Neural crest cell (in vitro differentiated cells): ENCODE measurements at places on chromosomes 16 and 17.
A peak's percentile ranks its signal among the peaks of the same experiment; 100 is the strongest.

DNA sequence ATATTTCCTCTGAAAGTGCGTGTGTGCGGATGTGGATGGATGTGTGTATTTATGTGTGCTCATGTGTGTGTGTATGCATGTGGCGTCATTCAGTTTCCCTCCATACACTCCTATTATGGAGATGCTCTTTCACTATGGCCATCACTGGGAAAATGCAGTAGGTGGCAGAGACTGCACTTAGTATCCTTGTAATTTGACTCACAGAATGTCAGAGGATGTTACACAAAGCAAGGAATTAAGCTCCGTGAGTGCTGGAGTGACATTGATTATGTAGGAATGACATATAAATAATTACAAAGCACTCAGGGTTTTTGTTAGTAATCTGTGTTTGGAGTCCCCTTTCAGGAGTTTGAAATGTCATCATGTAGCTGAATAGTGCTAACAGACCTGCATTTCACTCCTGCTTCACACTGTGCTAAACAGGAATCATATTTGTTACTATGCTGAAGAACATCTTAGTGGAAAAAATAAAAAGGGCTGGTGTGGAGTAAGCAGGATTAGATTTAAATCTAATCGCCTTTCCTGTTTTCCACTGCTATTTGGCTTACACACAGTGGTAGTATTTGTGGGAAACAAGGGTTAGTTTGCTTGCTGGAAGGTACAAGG is 59.6 kb downstream of the HS3ST4 start:
- peaks cover 10% of the 10 kb centered on the region for H3K4me1 ChIP-seq
- H3K27me3 ChIP-seq: peaks cover 8% of the 10 kb centered on the region
- H3K36me3 ChIP-seq: no peaks in the 10 kb centered on the region

DNA sequence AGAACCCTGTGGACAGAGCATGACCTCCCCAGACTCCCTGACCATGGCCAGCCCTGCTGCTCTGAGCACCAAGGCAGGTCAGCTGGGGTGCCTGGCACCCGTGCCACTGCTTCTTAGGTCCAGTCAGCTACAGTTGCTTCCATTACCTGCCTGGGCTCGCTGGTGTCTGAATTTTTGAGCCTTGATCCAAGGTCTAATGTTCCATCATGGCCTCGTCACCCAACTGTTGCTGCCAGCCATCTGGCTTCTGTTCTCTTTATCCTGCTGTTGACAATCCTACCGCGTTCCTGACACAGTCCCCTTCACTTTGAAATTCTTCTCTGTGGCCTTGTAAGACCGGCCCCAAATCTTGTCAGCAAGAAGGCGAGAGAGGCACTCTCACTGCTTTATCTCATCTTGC is 16.7 kb downstream of the GLYR1 start:
- H3K27ac ChIP-seq: no peak overlapping the region
- H3K4me3 ChIP-seq: no peak overlapping the region
- DNase-seq: no peak
- peaks cover 8% of the 10 kb centered on the region for H3K36me3 ChIP-seq
- H3K27me3 ChIP-seq: no peaks in the 10 kb centered on the region

DNA sequence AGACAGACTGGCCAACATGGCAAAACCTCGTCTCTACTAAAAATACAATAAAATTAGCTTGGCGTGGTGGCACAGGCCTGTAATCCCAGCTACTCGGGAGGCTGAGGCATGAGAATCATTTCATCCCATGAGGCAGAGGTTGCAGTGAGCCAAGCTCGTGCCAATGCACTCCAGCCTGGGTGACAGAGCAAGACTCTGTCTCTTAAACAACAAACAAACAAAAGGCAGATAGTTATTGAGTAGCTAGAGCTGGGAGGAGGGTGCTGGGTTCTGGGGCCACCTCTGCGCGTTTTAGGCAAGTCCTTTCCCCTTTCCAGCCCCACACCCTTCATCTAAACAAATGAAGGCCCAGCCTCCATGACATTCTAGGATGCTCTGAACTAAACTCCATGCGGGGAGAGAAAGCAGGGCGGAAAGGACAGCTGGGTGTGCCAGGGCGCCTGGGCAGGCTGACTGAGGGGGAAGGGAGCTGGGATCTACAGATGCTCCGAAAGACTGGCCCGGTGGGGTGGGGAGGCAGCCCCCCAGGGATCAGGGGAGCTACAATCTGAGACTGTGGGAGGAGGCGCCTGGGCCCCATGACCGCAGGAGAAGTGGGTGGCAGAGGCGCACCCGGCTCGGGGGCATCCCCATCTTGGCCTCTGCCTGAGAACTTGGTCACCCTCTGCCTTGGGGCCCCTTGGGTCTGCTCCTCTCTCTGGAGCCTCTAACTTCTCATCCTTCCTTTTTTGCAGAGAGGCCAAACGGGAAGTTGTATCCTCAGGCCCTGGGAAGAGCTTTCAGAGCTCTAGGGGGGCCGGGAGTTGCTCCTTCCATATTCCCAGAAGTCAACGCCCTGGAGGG is 910 bp downstream of the ITGAL start:
- no peak overlapping the region for H3K4me3 ChIP-seq
- no peaks in the 10 kb centered on the region for H3K4me1 ChIP-seq
- H3K27ac ChIP-seq: no peak overlapping the region

DNA sequence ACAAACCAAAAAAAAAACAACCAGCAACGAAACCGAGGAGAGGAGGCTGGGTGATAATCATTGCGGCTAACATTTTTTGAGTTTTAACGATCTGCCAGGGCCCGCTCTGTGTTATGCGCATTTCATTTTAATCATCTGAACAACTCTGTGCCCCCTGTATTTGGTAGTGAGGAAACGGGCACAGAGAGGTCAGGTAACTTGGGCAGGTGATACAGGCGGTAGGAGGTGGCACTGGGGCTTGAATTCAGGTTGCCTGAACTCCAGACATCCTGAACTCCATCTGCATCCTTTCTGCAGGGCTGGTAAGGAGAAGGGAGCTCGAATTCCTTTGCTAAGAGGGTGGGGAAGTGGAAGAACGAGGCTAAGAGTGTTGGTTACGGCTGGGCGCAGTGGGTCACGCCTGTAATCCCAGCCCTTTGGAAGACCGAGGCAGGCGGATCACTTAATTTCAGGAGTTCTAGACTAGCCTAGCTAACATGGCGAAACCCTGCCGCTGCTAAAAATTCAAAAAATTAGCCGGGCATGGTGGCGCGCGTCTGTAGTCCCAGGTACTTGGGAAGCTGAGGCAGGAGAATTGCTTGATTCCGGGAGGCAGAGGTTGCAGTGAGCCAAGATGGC is 1.1 kb downstream of the CLUAP1 start:
- H3K4me1 ChIP-seq: peaks cover 24% of the 10 kb centered on the region
- no peak for DNase-seq
- H3K4me3 ChIP-seq: peak overlapping the region; percentile 99

- H3K4me3 ChIP-seq: no peak overlapping the region
- no peak for DNase-seq
- H3K4me1 ChIP-seq: peaks cover 23% of the 10 kb centered on the region
- H3K27ac ChIP-seq: no peak overlapping the region
These were observed 4.2 kb downstream of the RPS6KB1 start for GRCh38 chr17:59897090-59897489.

DNA sequence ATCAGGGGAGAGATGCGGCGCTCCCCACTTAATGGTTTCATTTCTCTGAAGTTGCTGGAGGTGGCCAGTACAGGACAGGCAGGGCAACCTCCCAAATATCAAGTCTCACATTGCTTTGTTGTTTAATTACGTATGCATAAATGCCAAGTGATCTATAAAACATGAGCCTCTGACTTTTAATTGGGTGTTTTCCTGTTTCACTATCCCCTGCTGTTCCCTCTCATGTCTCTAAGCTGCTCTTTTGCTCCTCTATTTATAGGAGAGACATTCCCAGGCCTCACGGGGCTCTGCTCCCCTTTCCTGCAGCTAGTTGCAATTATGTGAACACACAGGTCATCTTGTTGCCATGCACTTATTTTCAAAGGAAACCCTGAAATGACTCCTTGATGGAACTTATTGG is 1173.5 kb upstream of the GOT2 start:
- no peak overlapping the region for H3K4me3 ChIP-seq
- no peak overlapping the region for H3K27ac ChIP-seq
- H3K36me3 ChIP-seq: no peaks in the 10 kb centered on the region
- H3K27me3 ChIP-seq: no peaks in the 10 kb centered on the region

DNA sequence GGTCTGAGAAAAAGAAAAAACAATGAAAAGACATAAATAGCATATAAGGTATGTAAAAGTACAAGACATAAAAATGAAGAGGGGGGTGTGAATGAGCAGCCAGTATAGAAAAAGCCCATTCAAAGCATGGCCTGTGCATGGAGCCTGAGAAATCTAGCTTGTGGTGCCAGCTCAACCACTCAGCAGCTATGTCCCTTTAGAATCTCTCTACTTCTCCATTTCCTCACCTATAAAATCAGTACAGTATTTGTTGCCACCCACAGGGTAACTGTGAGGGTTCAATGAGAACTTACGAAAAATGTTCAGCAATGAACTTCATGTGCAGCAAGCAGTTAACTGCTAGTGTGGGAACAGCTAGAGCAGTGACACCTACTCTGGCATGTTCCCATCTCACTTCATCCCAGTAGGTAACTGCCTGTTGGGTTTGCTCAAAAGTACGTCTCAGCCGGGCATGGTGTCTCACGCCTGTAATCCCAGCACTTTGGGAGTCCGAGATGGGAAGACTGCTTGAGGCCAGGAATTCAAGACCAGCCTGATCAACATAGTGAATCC is 15.3 kb downstream of the CYTH1 start:
- H3K4me1 ChIP-seq: peaks cover 7% of the 10 kb centered on the region
- H3K27ac ChIP-seq: no peak overlapping the region
- no peaks in the 10 kb centered on the region for H3K27me3 ChIP-seq
- DNase-seq: no peak

GRCh38 chr16:52165961-52166360 is 381.0 kb downstream of the TOX3 start:
- H3K27me3 ChIP-seq: no peaks in the 10 kb centered on the region
- H3K27ac ChIP-seq: no peak overlapping the region
- H3K36me3 ChIP-seq: no peaks in the 10 kb centered on the region
- DNase-seq: no peak

DNA sequence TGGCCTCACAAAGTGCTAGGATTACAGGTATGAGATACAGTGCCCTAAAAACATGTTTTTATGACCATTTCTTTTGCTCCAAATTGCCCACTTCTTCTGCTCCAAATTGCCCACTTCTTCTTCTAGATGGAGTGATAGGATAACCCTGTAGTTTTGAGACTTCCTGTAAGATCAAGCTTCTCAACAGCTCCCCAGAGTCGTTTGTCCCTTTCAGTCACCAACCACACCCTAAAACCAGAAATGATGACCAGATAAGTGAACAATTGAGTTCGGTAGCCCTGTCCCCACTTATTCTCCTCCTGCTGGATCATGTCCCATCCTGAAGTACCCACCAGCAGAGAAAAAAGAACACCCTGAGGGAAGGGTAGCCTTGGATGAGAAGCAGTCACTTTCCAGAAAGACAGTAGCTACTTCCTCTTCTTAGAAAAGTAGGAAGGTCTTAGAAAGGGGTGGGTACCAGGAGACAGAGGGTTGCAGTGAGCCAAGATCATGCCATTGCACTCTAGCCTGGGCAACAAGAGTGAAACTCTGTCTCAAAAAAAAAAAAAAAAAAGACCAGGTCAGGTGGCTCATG is 2.5 kb downstream of the ODAD4 start:
- H3K4me3 ChIP-seq: peak overlapping the region; percentile 33
- H3K27me3 ChIP-seq: no peaks in the 10 kb centered on the region
- peaks cover 29% of the 10 kb centered on the region for H3K4me1 ChIP-seq
- peak overlapping the region; percentile 37 for H3K27ac ChIP-seq

DNA sequence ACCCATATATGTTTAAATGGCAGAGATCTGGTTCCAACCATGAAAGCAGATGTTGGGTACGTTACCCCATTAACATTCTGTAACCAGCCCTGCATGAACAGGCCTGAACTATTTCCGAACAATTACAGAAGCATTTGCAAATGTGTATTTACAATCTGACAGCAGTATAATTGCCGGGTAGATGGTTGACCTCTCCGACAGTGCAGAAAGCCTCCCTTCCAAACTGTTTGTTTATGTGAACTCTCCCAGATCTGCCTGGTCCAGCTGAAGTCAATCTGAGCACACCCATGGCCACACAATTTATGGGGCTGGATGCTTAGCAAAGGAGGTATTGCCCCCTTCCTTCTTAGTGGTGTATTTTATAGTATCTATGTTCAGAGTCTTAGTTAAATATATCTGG is 21.8 kb downstream of the NUDT7 start:
- H3K27me3 ChIP-seq: peaks cover 3% of the 10 kb centered on the region
- DNase-seq: no peak
- no peak overlapping the region for H3K4me3 ChIP-seq
- peaks cover 4% of the 10 kb centered on the region for H3K4me1 ChIP-seq
- H3K27ac ChIP-seq: peak overlapping the region; percentile 36

- DNase-seq: no peak
- H3K36me3 ChIP-seq: no peaks in the 10 kb centered on the region
- H3K4me3 ChIP-seq: no peak overlapping the region
- H3K27ac ChIP-seq: no peak overlapping the region
These were observed 10.7 kb downstream of the DRC3 start for GRCh38 chr17:17983376-17983775.

DNA sequence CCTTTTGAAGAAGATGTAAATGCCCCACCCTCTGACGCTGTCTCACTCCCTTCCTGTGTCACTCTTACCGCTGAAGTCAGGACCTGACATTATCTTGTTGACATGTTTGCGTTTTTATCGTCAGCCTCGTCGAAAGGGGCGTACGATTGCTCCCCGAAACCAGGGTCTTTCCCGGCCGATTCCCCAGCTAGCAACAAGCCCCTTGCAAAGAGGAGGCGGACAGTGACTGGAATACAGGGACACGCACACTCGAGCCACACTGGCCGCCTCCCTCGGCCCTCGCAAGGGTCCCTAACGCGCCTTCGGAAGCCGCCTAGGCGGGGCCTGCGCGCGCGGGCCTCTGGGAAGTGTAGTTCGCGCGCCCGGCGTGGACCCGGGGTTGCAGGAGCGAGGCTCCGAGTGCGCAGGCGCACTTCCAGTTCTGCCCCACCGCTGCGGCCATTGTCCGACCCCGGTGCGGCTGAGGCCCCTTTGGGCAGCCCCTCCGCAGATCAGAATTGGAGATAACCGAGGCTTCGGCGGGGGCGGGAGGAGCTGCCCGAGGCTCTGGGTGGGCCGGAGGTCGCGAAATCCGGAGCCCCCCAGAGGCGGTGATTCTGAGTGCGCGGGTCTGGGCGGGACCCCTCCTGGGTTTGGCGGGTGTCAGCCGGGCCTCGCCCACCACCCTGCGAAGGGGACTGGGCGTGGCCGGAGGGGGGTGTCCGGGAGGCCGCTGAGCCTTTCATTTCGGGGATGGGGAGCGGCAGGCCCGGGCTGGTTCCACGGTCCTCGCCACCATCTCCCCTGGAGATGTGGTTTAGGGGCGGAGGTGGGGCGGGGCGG is at the start of gene ZFP90:
TSS of gene ZFP90 (plus strand) at position 412 of the 822 bp plus-strand sequence. CDS start 502 bp downstream, outside the sequence.
- H3K4me1 ChIP-seq: peaks cover 15% of the 10 kb centered on the region
- H3K36me3 ChIP-seq: peaks cover 47% of the 10 kb centered on the region
- H3K4me3 ChIP-seq: peak within 1 kb of the TSS; percentile 99
- DNase-seq: peak; percentile 85
- peak within 1 kb of the TSS; percentile 98 for H3K27ac ChIP-seq

DNA sequence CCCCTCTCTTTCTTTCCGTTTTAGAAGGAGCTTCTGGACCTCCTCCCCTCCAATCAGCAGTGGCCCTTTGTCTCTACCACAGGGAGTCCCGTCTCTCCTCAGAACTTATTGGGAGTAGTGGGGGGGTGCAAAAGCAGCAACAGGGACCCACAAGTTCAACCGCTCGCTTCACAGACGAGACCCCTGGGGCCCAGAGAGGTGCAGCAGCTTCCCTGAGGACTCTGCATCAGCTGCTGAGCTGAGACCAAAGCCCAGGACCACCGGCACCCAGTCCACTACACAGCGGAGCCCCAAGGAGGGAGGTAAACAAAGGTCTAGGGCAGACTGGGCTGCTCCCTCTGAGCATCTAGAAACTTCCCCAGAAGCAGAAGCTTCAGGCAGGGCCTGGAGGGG is 123.9 kb downstream of the SDK2 start:
- H3K4me3 ChIP-seq: no peak overlapping the region
- peak overlapping the region; percentile 94 for H3K27ac ChIP-seq
- no peaks in the 10 kb centered on the region for H3K36me3 ChIP-seq
- DNase-seq: no peak
- H3K4me1 ChIP-seq: peaks cover 38% of the 10 kb centered on the region
